DMS79 treated with DMSO at 0.1 percent for 48 hours (cell line): ENCODE measurements at places on chromosomes 11 and 22.

GRCh38 chr22:34885852-34886251 is 180.1 kb upstream of the ISX start:
- DNase-seq: no peak

DNA sequence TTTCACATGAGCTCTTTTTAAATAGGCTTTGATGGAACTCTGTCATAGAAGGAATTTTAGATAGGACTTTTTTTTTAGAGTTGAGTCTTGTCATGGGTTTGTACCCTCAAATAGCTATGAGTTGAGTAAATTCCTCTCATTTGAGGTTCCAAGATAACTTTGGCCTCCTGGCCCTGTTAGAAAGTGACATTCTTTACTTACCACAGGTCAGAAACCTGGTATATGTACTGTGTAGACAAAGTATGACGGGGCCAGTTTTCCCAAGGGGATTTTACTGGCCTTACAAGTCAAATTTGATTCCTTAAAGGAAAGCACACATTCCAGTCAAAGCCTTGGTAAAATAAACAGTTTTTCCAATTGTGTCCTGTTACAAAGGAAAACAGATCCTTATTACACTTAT is 729.3 kb upstream of the LUZP2 start:
- DNase-seq: no peak

- no peak for DNase-seq
Measured at GRCh38 chr11:68199295-68199987, 13.7 kb downstream of the KMT5B start.

- DNase-seq: no peak
Measured at GRCh38 chr11:6627762-6628241, 8.6 kb upstream of the TPP1 start.

GRCh38 chr11:91837411-91838330 is 386.9 kb upstream of the FAT3 start:
- DNase-seq: no peak

DNA sequence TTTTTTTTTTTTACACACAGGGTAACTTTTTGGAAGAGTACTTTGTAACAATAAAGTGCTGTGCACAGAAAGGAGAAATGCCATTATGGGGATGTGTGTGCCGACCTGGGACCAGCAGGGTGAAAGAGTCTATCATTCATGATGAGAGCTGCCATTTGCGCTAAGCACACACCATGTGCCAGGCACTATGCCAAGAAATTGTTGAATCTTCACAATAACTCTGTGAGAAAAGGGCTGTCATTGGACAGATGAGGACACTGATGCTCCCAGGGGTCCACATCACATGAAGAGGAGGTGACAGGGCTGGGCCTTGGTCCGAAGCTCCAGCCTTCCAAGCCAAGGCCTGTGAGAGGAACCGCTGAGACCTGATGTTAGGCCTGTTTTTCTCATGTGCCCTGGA is 5.6 kb downstream of the DUSP18 start:
- no peak for DNase-seq

DNA sequence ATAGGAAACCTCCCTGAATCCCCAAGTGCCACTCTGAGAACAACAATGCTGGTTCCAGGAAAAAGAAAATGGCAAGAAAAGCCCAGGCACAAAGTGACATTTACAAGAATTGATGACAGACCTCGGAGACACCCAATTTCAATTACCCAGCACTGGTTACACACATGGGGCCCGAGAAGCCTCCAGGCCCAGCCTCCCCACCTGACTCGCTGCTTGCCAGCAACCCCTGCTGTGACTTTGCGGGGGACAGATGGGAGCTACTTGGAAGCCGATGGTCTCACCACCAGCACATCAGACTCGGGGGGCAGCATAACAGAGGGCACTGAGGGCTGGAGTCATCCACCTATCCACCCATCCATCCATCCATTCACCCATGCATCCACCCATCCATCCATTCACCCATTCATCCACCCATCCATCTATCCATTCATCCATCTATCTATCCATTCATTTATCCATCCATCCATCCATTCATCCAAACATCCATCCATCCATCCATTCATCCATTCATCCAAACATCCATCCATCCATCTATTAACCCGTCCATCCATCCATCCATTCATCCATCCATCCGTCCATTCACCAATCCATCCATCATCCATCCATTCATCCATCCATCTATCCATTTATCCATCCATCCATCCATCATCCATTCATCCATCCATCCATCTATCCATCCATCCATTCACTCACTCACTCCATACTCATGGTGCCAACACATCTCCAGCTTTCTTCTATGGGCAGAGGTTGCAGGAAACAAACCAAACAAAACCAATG is 567.6 kb downstream of the BRD1 start:
- no peak for DNase-seq

DNA sequence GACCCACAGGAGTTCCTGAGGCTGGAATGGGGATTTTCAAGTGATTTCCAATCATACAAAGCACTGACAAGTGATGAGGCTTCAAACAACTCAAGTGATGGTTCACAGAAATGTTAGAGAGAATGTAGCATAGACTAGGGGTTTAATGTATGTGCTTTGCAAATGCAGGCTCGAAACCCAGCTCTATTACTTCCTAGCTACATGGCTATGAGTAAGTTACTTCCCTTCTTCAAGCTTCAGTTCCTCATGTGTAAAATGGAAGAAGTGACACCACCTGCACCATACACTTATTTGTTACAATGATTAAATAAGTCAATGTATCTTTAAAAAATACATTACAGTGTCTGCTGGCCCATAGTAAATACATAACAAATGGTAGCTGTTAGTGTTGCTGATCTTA is 139.8 kb downstream of the CCDC81 start:
- DNase-seq: no peak

- DNase-seq: peak; percentile 76
Measured at GRCh38 chr11:122340607-122341290, 224.7 kb upstream of the BLID start.

DNA sequence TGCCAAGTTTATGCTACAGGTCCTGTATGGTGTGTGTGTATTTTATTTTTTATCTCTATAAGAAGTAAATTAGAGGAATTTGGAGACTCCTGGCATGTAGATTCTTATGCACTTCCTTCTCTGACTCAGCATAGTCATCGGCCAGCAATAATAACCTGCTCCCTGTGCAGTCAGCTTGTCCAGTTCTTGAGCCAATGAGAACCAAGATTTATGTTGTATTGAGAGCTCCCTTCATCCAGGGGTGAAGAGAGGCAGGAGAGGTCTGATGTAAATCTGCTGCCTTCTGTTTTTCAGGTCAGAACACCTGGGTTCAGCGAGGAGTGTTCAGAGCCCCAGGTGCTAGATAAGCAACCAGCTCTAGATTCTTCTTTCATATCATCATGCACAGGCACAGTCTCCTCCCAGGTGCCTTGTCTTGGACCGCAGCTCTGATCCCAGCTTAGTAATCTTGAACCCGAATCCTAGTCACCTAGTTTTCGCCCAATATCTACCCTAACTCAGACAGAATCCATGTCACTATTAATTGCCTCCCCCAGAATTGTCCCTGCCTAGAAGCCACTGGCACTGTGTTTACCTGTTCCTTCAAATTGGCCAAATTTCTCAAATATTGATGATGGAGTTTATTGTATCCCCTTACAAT is 328.2 kb upstream of the NCAM1 start:
- DNase-seq: no peak

- DNase-seq: no peak
Measured at GRCh38 chr11:119144825-119145486, 3.9 kb upstream of the ABCG4 start.

GRCh38 chr11:18063125-18063524 is 17.1 kb upstream of the TPH1 start:
- DNase-seq: peak; percentile 54

DNA sequence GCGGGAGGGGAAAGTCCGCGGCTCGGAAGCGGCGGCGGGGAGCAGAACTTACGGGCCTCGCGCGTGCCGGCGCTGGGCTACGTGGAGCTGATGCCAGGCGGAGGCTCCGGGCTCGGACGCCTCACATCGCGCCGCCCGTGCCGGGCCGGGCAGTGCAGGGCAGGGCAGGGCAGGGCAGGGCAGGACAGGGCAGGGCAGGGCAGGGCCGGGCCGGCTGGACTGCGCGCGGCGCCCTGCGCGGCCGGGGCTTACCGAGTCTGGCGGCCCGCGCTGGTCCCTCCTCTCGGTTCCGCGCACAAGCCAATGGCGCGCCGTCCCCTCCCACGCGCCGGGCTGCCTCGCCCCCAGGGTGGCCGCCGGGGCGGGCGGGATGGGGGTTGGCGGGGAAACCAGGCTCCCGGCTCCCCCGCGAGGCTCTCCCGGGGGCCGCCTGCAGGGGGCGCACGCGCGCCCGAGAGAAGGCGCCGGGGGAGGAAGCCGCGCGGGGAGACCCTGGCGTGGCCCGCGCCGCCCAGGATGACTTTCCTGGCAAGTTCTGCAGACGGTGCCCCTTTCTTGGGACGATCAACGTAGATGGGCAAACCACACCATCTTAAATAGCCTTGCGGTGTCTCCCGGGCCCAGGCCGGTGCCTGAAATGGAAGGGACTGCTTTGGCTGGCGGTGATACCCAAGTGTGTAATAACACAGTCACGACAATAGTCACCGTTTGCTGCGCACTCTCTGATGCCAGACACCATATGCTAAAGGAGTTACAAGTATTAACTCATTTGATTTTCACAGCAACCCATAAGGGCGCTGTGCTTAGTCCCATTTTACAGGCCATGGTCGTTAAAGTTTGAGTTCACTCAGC is at the start of gene TP53I11:
Gene TP53I11 (minus strand): TSS at position 259 of the 852 bp plus-strand sequence. CDS start 12,548 bp downstream, outside the sequence.
- DNase-seq: peak; percentile 37

GRCh38 chr11:35348898-35349687 is 70.3 kb downstream of the SLC1A2 start:
- no peak for DNase-seq

- DNase-seq: no peak
Measured at GRCh38 chr11:115030166-115030565, 351.8 kb downstream of the NXPE2 start.

DNA sequence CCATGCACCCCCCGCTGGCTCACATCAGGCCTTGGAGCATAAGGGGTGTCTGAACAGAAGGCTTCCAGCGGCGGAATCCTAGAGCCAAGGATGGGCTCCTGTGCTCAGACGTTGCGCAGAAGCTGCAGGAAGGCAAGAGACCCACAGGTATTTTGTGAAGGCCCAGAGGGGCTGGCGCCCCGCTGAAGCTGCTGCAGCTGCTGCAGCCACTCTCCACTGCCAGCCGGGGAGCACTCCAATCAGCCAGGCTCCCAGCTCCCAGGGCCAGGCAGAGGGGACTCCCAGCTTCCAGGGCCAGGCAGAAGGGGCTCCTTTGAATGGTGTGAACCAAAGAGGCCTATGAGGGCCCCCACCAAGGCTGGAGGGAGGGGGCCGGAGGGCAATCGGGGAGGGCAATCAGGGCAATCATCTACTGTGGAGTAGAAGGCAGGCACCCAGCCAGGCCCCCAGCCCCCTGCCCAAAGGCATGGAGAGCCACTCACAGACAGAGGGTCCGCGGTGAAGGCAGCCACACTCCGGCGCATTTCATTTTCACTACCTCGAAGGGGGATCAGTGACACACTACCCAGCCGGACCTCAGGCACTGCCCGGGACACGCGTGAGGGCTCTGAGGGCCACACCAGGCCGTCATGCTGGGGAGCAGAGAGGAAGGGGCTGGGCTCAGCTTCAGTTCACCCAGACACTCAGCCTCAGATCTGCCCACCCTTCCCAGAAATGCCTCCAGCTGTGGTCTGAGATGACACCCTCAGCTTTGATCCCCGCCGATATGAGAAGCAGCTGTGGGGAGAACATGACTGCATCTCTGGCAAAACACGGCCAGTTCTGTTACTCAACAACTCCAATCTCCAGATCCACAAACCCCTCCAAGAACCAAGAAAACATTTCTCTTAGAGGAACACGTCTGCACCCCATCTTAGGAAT is 11.6 kb upstream of the PDE2A start:
- no peak for DNase-seq

- no peak for DNase-seq
Measured at GRCh38 chr11:111213256-111213655, 32.3 kb upstream of the POU2AF2 start.

DNA sequence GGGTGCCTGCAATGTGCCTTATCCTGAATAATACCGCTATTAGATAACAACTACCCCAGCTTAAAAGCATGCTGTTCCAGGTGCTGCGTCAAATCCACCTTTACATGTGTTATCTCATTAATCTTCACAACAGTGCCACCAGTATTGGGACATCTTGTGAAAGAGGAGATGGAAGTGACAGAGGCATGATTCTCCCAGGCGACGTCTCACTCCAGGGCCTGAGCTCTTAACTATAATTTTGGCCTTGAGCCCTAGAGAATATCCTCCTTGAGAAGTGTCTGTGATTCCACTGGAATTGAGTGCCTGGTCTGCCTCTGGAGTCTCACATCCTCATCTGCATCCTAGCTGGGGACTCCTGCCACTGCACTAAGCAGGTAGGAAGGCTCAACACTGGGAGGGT is 43.8 kb downstream of the RPL27A start:
- DNase-seq: no peak

GRCh38 chr11:100719362-100719761 is 32.3 kb downstream of the ARHGAP42 start:
- DNase-seq: no peak

DNA sequence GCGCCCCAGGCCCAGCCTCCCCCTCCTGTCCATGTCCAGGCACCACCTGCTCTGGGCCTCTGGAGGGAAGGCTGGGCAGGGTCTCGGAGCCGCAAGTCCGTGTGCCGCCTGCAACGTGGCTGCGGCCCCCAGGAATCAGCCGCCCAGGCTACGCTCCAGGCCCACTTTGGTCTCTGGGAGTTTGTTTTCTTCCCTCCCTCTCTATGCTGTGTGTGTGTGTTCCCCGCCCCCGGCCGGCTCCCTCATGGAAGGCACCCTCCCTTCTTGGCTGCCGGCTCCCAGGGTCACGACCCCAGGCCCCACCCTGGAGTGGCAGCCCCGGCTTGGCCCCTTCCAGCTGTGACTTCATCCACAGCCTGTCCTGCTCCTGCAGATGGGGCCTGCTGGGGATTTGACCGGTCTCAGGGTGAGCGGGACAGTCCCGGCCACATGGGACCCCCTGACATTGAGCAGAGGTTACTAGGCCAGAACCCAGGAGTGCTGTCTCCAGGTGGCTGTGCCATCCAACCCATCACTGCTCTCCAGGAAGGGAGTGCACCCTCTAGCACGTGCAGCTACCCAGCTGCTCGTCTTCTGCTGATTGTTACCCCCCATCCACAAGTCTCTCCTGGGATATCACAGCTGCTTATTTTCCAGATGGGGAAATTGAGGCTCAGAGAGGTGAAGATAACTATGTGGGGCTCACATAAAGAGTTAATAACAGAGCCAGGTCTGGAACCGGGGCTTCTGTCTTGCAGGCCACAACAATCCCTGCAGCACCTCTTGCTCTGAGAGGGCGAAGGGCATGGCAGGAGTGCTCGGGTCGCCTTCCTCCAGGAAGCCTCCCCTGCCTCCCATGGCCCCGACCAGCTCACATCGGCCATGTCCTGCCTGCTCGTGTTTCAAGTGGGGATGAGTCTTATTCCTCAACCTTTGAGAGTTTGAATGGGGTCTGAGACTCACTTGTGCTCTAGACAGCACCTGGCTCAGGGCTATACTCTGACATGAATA is 2.8 kb upstream of the LIF start:
- no peak for DNase-seq

- no peak for DNase-seq
Measured at GRCh38 chr11:101049123-101049522, 80.5 kb downstream of the PGR start.

- DNase-seq: no peak
Measured at GRCh38 chr11:44014968-44015623, 32.7 kb upstream of the ACCSL start.
